ENCODE measurements at places on chromosomes 4 and X.

DNA sequence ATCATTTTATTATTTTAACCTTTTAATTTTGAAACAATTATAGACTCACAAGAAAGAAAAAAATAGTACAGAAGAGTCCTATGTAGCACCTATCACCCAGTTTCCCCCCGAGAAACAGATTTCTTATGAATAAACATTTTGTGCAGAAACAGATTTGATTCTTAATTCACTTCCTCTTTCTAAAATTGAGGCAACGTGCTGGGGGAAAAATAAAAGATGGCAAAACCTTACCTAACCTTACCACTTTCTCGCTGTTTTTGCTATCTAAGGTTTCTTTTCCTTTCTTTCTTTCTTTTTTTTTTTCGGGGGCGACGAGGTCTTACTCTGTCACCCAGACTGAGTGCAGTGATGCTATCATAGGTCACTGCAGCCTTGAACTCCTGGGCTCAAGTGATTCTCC lies 4.3 kb upstream of the CLNK start:
- DNase-seq = no peak

DNA sequence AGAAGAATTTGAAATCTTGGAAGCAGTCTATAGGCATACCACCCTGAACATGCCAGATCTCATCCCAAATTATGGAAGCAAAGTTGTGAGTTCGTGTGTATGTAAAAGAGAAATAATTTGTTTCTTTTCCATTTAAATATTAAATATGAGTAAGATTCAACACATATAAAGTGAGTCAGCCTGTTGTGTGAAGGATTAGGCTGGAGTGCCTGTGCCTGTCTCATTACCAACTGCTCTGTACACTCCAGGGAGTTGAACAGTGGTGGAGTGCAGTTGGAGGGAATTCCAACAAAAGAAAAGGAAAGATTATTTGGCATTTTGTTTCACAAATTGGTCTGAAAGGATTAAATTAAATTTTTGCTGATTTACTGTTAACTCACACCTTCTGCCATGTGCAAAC lies 435.6 kb downstream of the FAT4 start:
- no peak for DNase-seq

- no peak for DNase-seq
Measured at GRCh38 chr4:89625599-89626293, 211.2 kb downstream of the SNCA start.

- DNase-seq = no peak
Measured at GRCh38 chr4:182875453-182876405, 41.5 kb downstream of the DCTD start.

DNA sequence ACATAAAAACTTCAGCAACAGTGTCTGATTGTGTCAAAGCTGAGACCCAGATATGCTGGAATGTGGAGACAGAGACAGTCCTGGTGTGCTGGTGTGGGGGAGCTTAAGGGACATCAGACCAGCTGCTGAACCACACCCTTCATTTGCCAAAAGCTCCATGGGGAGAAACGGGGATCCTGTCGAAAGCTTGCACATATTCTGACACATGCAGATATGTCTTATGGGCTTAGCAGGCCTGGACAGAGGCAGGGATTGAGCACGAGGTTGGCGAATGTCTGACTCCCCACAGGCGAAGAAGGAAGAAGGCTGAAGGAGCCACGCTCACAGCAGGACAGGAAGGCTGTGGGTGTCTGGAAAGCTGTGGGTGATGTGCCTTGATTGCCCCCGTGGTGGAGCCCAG lies 72.1 kb upstream of the ACSL1 start:
- DNase-seq = no peak

GRCh38 chr4:165433529-165433928 lies 54.7 kb downstream of the CPE start:
- no peak for DNase-seq

DNA sequence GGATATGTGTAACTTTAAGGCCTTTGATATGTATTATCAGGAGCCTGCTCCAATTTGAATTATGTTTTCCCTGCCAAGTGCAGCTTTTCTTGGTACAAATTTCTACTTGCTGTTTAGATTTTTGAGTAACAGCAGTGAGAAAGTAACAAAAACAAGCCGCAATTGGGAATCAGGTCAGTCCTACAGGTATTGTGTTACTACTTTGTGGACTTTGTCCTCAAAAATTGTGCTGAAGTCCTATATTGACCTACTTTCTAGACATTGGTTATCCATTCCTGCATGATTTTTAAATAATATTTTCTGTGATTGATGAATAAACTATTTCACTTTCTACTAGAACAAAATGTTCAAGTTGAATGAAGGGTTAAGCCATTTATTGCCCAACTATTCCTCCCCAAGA lies 5.7 kb downstream of the CDKN2AIP start:
- no peak for DNase-seq

GRCh38 chr4:37760840-37761239 lies 65.6 kb upstream of the PGM2 start:
- no peak for DNase-seq

DNA sequence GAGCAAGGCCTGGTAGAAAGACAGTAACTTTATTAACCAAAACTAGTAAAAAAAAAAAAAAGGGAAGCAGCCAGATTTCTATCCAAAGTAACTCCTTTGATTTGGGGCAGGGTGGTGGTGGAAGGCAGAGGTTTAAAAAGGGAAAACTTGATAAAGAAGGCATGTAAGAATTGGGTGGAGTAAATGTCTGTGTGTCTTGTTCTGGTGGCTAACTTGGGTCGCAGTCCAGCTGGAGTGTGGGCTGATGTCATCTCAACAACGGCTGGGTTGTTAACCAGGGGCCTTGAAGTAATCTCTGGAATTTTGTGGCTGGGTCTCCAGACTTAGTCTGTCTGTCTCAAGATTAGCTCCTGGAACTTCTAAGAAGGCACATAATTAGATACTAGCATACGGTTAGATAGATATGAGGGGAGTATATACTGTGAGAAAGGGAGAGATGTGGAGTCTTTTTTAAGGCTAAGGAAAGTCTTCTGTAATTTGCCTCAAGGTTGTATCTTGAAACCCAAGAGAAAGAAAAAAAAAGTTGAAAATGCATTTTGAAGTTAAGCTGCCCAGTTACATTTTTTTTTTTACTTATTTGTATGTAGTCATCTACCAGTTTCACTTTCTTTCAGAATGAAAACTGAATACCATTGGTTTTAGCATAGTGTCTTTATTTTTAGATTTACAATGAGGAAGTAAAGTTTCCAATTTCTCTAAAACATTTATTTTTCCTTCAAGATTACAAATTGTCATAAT lies 48.3 kb downstream of the MTHFD2L start:
- no peak for DNase-seq

- no peak for DNase-seq
Measured at GRCh38 chr4:5615496-5616075, 92.8 kb downstream of the EVC2 start.

GRCh38 chr4:153634738-153635353 lies 49.2 kb upstream of the TLR2 start:
- DNase-seq = no peak

- DNase-seq = no peak
Measured at GRCh38 chr4:41887821-41888686, 47.2 kb upstream of the TMEM33 start.

GRCh38 chr4:120971884-120972283 lies 49.4 kb upstream of the PRDM5 start:
- no peak for DNase-seq

DNA sequence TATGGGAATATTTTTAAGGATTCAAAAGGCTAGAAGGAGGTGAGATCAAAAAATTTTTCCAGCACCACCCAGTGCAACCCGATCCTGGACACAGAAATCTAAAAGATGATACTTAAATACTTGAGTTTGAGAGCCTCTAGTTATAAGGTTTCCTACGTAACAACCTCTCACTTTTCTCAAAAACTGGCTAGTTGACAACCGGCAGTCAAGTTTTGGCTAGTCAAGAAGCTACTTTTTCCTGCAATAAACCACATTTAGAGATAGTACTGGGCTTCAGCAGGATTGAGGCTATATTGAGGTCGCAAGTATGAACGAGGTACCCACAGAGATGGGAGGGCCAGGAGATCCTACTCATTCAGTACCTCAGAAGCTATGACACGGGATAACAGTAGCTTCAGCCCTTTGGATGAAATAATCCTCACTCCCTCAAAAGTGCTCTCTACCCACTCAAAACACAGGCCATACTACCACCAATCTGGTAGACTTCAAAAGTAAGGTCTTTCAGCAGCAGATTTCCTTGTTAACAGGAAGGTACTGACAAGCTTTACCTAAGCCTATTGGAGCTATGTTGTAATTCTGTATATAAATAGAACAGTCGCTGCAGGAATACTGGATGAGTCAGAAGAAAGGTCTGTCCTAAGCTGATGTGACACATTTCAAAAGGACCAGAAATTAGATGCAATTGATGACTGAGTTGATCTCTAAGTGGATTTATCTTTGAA lies 1.5 kb upstream of the TSPAN5 start:
- DNase-seq = no peak

DNA sequence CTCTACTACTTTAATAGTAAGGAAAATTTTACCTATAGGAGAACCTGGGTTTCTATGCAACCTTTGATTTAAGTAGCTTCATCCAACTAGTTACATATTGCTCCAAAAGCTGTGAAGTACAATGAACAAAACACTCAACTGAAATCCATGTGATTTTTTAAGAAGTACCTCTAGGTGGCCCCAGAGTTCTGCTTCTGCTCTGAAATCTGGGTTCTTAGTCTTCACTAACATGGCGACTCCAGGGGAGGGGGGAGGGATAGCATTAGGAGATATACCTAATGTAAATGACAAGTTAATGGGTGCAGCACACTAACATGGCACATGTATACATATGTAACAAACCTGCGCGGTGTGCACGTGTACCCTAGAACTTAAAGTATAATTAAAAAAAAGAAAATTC lies 73.4 kb upstream of the MAGEB2 start:
- DNase-seq = no peak

DNA sequence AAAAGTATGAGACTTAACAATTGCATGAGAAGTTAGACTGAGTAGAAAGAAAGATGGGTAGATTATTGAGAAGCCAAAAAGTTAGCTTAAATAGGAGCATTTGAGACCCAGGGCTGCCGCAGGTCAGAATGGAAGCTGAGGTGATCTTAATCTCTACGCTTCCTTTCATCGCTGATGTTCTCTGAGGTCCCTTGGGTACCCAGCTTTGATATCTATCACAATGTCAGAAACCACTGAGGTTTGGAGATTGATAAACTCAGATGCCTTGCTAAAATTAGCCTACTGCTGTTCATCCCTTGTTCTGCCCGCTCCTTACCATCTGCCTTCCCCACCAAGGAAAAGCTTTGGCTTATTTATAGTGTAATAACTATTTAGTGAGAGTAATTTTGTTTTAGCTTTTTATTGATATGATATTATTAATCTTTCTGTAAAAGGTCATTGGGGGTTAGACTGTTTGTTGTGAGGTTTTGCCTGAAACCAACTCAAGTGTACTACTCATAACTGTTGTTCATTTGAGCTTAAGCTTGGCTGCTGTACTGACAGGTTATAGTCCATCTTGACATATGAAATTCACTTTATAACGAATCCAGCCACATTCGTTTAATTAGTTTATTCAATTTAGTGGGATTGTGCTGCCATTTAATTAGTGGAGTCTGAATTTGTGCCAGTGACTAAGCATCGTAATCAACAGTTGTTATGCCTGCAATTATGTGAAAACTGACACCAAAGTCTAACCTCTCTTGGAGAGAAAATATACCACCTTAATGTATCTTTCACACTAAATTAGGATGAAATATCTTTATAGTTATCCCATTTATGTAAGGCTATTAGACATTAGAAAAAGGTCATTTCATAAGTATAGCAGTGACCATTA lies 15.1 kb downstream of the MCUB start:
- no peak for DNase-seq

DNA sequence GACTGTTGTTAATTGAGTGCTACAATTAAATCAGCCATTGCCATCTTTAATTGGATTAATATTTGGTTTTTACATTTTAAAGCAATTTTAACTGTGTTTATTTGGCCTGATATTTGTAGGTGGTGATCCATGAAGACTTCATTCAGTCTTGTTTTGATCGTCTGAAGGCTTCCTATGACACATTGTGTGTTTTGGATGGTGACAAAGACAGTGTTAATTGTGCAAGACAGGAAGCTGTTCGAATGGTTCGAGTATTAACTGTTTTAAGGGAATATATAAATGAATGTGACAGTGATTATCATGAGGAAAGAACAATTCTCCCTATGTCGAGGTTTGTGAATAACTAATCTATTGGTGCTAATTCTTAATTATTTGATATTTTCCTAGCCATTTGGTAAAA lies 82.6 kb downstream of the USP9X start:
- DNase-seq = no peak

DNA sequence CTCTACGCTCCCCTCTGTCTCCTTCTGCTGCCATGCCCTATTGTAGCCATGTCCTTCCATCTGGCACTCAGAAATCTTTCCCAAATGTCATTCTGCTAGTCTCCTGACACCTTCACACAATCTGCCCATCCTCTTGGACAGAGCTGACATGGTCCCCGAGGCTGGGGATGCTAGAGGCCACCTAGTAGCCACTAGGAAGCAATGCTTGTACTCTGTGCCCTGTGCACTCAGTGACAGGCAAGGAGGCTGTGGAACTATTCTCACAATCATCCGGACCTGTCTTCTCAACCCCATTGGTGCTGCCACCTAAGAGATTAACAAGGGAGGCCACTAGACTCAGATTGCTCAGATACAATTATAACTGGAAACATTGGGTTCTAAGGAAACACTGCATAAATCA lies 112.6 kb upstream of the TMEM164 start:
- DNase-seq = no peak

DNA sequence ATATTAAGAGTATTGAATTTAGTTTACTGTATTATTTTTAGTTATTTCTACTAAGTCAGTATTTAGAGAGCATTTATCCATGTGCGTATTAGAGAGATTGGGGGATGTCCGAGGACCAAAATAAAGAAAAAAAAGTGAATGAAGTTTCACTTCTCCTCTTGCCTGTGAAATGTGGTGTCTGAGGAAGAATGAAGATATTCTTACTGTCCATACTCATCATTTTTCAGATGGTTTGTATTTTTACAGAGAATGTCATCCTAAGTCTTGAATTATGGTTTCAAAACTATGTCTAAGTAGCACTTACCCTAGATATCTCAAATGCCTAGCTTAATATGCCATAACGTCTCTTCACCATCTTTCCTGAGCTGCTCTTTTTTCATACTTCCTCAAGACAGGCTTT lies 854.3 kb downstream of the C4orf33 start:
- DNase-seq = no peak

DNA sequence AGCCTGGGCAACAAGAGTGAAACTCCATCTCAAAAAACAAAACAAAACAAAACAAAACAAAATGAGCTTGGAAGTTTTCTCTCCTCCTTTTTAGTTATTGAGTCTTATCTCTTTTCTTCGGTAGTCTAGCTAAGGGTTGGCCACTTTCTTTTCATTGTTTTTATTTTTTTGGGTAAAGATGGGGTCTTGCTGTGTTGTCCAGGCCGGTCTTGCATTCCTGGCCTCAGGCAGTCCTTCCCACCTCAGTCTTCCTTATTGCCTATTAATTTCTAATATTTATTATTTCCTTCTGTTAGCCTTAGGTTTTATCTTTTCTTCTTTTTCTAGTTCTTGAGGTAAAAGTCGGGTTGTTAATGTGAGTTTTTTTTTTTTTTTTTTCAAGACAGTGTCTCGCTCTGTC lies 16.4 kb downstream of the METAP1 start:
- DNase-seq = no peak
